Astrocyte of the spinal cord (primary cell): ENCODE measurements at places on chromosomes 1 and 21.
A peak's percentile ranks its signal among the peaks of the same experiment; 100 is the strongest.

GRCh38 chr1:226642421-226642820 lies 93.9 kb downstream of the STUM start:
- DNase-seq: no peak

GRCh38 chr1:76601465-76601864 lies 265.8 kb upstream of the ST6GALNAC5 start:
- DNase-seq: no peak

- no peak for DNase-seq
Observed at GRCh38 chr1:180611016-180611930, 20.5 kb upstream of the XPR1 start.

DNA sequence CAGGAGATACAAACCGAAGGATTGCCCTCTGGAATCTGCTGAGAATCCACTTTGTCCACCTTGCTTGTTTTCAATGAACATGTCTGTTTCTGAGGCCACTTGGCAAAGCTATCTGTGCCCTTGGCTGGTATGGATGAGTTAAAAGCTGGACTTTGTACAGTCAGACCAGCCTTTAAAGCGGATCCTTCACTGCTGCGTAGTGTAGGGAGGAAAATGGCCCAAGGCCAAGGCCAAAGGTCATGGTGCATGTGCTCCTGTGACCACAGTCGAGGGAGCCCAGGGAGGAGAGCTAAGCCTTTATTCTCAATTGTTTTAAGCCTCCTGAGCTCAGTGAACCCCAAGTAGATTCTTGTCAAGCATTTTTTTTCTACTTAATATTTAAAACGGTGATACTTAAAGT lies 37.0 kb downstream of the KCNJ15 start:
- DNase-seq: no peak

DNA sequence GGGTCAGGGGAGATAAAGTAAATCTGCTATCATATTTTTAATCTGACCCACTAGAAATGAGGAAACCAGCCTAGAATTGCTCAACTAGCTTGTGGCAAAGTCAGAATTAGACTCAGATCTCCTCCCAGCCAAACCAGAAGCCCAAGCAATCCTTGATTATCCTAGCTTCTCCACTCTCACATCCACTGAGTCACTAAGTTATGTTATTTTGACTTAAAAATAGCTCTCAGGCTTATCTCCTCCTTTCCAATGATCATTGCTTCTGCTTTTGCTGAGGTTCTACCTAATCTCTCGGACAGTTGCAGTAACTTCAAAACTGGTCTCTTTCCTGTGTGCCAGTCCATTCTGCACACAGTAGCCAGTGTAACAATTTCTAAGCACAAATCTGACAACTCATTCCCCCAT lies 22.9 kb downstream of the OVAAL start:
- DNase-seq: no peak

DNA sequence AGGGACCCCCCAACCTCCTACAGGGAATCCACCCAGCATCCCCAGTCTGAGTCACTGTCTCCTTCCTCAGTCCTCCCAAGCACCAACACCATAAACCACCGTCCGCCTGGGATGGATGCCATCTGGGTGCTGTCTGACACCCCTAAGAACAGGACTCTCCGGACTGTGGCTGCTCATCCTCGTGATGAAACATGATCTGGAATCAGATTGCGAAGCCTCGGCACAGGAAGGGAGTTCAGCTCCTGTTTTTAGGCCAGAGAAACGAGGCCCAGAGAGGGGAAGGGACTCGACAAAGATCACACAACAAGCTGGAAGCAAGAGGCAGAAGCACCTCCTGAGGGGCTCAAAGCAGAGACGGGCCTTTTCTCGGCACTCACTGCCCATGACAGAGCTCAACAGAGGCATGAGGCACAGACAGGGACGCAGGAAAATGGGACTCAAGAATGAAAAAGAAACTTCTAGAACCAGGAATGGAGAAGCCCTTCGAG lies 8.4 kb downstream of the KCNN3 start:
- peak; percentile 25 for DNase-seq

GRCh38 chr21:44289381-44290010 lies 3.8 kb downstream of the AIRE start:
- no peak for DNase-seq

- DNase-seq: peak; percentile 83
Observed at GRCh38 chr1:147676311-147677085, 6.2 kb upstream of the ACP6 start.

- DNase-seq: no peak
Observed at GRCh38 chr1:111867868-111868440, 112.3 kb downstream of the DDX20 start.

DNA sequence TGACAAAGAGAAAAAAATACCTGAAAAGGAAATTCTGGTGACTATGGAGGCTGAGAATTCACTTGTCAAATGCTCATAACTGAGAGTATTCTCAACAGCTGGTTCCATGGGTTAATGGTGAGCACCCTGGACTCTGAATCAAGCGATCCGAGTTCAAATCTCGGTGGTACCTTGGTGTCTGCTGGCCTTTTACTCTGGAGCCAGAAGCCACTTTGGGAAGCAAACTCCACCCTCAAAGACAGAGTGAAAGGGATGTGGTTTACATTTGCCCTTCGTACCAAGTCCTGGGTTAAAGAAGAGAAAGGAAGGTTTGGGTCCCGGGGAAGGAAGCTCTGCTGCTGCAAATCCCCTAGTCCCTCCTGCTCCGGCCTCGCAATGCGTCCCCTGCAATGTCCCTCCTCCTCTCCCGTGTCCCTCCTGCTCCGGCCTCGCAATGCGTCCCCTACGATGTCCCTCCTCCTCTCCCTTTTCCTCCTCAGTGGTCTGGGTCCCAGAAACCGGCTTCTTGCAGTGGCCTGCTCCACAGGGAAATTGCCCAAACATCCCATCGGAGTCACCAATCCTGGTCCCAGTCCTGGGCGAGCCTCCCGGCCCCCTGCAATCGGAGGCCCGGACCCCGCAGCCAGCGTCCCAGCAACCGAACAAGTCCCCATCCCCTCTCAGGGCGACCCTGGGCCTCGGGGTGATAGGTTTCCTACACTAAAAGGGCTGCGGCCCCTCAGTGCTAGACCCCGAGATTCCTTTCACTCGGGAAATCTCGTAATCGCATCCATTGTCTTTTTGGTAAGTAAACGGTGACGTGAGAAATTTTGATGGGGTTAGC lies 129.4 kb downstream of the PPIAL4G start:
- DNase-seq: peak; percentile 69

DNA sequence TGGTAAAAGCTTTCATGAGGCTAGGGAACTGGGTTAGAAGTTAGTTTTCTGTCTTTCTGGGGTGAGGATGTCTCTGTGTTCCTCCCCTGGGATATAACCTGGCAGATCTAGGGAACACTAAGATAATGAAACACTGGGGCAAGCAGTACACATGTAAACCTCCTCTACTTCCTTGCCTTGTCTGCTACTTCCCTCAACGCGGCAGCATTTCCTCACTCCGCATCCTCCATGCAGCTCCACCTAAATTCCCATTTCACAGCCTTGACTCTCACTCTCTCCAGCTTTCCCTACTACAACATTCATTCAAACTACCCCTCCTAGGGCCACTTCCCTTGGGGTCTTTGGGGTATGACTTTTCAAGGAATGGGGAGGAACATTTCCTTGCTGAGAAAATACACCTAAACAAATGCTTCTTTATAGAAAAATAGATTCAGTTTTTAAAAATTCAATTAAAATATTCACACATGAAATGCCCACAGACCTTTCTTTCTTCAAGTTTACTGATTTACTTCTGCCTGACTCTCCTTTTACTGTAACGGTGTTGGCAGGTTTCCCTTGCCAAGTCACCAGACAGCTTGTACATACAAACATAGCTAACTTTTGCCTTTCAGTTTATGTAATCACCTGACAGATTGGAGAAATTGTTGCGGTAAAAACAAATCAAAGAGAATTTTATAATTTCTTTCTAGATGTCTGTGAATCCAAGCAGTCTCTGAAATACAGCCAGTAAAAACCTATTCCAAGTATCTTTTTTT lies 90.1 kb downstream of the TNFSF18 start:
- peak; percentile 50 for DNase-seq

DNA sequence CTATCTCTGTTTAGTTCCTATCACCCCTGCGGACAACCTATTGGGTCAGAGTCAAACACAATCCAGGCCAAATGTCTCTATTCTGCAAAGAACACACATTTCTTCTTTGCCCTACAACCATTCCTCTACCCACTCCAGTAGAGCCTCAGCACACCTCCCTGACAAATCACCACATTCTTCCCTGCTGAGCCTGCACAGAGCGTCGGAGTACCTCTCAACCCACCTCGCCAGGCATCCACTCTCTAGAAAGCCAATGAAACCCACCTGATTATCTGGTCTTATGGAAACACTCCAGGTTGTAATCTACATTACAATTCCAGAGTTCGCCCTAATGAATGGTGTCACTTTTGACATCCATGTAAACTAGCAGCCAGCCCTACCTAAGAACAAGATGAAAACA lies 47.1 kb downstream of the RGS5 start:
- no peak for DNase-seq

- peak; percentile 40 for DNase-seq
Observed at GRCh38 chr1:50308878-50309277, 114.4 kb downstream of the DMRTA2 start.
